ENCODE measurements at places on chromosomes 1 and 21. TPM values are rescaled to one million over a fixed set of nuclear protein-coding genes. Genes with fewer than 3 reads are reported as not detected.

- no peak for DNase-seq
Measured at GRCh38 chr1:201471772-201472171, 2.8 kb upstream of the PHLDA3 start.

- no peak for DNase-seq
Measured at GRCh38 chr1:96487971-96488370, 233.6 kb upstream of the PTBP2 start.

DNA sequence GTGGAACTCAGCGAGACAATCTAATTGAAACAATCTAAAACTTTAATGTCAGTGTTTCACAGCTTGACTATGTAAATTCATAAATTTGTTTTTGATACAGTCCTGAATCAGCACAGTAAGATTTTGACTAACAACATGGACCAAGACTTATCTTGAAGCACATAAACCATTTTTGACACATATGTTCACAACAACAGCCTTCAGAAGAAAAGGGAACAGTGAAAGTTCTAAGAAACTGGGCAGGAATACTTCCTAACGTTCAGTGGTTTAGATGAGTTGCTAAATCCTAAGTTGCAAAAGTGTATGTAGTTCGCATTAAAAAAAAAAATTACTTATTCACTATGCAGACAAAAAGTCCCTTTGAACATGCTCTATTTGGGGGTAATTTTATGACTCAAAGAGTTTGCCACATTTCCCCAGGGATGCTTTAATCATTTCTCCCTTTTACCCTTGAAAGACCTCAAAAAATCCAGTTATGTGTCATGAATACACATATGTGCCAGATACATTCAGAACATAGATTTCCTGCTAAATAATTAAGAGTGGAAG, 120.2 kb downstream of the MRPL39 start:
- DNase-seq: no peak

Gene S1PR1
- total RNA-seq: 17.9 TPM

Gene CD84
- total RNA-seq: 2.7 TPM

Gene METTL25B
- 16.2 TPM for total RNA-seq

All from esophagus muscularis mucosa (tissue), 4 donors.